ENCODE measurements at places on chromosomes 1 and 21. TPM values are rescaled to one million over a fixed set of nuclear protein-coding genes. Genes with fewer than 3 reads are reported as not detected.

C8B gene
- total RNA-seq, result not detected

SLFNL1 gene
- 0.35 TPM for total RNA-seq

LYPD8 gene
- 1.4 TPM for total RNA-seq

CYB561D1 gene
- total RNA-seq, result 11.6 TPM

C21orf58 gene
- total RNA-seq, result 30.7 TPM

CD34 gene
- total RNA-seq, result not detected

BCAR3 gene
- 62.5 TPM for total RNA-seq

All from PC-9 (cell line).